ENCODE measurements at places on chromosomes 2 and 18.

- no peak for DNase-seq
These were observed 384.0 kb upstream of the TMEFF2 start for GRCh38 chr2:192578780-192579179.

DNA sequence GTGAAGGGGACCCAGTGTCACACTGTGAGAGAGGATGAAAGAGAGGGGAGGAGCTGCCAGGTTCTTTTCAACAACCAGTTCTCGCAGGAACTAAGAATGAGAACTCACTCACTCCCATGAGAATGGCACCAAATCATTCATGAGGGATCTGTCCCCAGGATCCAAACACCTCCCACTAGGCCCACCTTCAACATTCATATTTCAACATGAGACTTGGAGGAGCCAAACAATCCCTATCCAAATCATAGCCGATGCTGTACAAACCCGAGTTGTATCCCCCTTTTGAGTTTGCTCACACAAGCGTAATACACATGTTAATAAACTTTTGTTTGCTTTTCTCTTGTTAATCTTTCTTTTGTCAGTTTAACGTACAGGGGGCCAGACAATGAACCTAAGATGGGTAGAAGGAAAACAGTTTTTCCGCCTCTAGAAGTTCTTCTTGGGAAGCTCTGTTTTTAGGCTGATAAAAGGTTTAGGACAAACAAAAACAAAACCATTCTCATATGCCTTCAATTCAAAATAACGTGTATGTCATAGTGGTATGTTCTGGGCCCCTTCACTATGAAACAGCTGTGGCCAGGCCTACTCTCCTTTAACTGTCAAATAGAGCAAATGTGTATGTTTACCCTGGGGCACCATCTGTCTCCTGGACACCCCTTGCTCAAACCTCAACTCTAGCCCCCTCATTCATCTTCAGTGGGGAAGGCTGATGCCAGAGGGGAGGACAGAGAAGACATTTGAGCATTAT, 9.1 kb upstream of the TMEM37 start:
- no peak for DNase-seq

DNA sequence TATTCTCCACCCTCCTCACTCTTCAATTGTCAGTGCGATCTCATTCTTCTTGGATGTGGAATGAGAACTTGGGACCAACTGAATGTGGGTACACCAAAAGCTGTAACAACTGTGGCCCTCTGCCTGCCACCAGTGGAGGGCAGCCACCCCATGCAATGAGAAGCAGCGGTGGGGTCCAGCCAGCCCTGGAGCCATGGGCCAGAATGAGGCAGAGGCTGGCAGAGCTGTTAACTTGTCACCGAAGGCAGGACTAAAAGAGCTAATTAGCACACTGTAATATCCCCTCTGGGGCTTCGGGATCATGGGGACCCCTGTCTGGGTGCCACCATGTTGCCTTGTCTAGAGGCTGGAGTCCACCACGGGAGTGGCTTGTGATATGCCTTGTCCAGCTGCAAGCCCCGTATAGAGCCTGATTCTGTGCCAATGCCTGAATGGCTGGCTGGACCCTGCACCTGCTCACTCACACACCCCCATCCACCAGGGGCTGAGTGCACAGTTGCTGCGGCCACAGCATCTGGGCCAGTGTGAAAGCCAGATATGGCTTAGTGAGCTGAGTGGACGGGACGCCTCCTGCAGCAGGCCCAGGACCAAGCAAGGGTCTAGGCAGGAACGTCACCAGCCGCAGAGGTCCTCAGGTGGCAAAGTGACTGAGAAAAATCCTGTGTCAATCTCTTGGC, 680.5 kb downstream of the DSC3 start:
- DNase-seq: no peak

- no peak for DNase-seq
These were observed 194.9 kb upstream of the TNP1 start for GRCh38 chr2:217054791-217055190.

DNA sequence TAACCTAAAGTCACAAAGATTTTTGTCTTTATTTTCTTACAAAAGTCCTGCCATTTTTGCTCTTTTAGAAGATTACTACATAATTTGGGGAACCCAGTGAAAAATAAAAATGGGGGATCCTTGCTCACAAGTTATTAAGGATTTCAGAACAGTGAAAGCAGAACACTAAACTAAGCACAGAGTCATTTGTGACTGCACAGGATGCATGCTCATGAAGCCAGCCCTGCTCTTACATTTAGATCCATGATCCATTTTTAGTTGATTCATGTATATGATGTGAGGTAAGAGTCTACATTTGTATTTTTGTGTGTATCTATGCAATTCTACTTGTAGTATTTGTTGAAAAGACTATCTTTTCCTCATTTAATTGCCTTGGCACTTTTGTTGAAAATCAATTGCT, 21.8 kb downstream of the SP140L start:
- peak; percentile 22 for DNase-seq

GRCh38 chr2:44731505-44731904, 210.0 kb upstream of the SIX3 start:
- no peak for DNase-seq

DNA sequence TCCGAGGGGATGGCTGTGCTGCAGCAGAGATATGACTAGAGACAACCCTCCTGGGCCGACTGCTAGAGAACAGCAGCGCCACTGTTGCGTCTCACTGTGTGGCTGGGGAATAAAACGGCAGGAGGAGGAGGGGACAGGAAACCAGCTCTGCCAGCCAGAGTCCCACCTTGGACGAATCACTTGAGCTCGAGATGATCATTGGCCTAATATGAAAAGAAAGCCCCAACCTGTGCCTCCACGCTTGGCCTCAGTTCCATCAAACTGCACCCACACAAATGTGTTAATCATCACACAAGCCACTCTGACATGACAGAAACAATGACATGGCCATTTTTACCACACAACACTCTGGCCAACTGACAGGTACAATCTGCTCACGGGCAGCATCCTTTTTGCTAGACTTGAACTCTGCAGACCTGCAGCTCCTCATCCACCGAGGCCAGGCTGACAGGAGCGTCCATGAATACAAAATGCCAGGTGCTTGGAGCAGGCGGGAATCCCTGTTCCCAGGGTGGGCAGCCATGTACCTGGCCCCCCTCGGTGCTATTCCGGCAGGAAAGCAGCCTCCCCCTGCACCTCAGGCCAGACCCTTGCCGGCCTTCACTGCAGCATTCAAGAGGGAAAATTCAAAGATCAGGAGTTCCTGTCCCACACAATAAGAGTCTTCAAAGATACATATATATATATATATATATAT, 52.3 kb downstream of the PARD6G start:
- DNase-seq: peak; percentile 16

- no peak for DNase-seq
These were observed 510.6 kb downstream of the ERBB4 start for GRCh38 chr2:212027681-212028628.

DNA sequence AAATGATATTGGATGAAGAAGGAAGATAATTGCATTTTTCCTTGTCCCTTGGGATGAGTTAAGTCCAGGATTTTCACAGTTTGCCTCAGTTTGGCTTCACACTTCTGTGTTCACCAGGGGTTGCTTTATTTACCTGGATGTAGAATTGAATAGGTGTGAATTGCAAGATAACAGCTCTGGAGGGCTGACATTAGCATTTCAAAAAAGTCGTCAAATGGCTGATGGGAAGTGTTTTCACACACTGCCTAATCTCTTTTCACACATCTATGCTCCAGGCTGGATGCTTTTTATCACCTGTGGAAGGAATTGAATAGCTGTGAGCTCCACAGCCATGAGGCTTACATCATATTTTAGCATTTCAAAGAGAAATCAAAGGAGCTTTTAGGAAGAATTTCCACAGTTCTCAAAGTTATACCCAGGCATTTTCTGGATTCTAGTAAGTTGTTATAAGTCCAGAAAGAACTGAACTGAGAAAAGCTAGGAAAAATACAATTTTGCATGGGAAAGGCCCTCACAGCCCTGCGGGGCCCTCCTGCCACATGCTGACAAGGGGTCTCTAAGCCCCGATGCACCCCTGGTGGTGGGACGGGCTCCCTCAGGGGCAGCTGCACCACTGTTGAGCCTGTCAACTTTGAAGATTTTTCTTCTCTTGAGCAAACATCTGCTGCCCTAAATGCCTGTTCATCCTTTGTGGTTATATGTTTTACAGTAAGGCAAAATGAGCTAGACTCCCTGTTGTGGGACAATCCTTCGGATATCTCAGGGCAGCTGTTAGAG, 43.9 kb downstream of the TEX51 start:
- no peak for DNase-seq

GRCh38 chr2:10759151-10759714, 37.8 kb downstream of the ATP6V1C2 start:
- no peak for DNase-seq

DNA sequence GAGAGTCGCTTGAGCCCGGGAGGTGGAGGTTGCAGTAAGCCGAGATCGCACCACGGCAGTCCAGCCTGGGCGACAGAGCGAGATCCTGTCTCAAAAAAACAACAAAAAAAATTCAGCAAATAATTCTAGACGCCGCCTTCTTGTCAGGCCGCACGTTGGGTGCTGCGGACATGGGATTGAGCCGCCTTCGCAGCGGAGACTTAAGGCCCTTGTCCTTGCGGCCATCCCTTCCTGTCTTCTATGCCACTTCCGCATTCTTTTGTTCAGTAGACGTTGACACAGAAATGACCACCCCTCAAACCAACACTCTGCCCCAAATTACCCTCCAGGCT, 15.8 kb downstream of the PTPN18 start:
- no peak for DNase-seq

DNA sequence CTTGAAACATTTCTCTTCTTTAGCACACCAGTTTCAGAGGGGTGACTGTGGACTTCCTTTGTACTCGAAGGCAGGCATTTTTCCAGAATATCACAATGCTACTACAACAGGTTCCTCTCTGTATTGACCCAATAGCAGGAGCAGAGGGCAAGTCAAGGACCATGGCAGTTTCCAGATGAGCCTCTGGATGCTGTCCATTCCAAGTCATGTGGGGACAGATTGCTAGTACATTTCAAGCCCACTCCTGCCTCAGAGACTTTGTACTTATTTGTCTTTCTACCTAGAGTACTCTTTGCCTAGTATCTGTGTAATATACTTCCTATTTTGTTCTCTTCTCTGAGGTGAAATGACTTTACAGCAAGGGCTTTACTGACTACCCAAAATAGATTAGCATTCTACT, 373.9 kb downstream of the PIK3C3 start:
- no peak for DNase-seq

DNA sequence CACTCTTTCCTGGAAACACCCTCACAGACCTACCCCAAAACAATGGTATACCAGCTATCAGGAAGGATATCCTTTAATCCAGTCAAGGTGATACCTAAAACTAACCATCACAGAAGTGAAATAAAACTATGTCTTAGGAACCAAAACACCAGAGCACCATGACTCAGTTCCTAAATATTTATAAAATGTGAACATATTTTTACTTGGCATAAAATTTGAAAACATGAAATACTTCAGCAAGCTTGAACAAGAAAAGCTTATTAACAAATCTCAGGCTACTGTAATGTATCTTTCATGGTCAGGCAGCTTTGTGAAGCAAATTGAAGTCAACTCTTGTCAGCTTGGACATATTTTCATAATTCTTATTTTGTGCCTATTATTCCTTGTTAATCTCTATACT, 440.8 kb upstream of the CDH20 start:
- no peak for DNase-seq

DNA sequence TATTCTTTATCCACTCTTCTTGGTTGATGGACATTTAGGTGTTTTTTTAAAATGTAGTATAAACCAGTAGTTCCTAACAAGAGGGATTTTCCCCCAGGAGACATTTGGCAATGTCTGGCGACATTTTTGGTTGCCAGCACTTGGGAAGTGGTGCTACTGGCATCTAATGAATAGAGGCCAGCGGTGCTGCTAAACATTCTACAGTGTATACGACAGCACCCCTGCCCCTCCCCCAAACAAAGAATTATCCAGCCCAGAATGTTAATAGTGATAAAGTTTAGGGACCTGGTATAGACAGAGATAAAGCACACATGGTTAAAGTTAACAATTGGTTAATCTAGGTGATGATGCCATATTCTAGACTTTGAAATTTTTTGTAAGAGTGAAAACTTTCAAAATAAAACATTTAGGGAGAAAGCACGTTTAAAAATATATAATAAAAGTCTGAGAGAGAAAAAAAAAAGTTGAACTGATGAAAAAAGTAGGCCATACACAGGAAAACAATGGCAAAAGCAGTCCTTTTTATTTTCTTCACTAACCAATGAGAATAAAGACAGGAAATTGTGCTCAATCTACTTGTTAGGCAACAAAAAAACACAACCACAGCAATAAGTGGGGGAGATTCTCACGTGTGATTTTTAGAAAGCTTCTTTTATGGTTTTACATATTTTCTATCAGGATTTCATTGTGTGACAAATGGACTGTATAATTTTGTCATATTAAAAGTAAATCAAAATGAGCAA, 14.8 kb downstream of the FBXO48 start:
- DNase-seq: no peak

Data from activated CD8-positive, alpha-beta T cell treated with anti-CD3 and anti-CD28 coated beads, Interleukin-2, amount 10 ng/mL, durations not matched to agents 7 days and 5 days (primary cell).